ENCODE measurements at places on chromosomes 7 and 10.

DNA sequence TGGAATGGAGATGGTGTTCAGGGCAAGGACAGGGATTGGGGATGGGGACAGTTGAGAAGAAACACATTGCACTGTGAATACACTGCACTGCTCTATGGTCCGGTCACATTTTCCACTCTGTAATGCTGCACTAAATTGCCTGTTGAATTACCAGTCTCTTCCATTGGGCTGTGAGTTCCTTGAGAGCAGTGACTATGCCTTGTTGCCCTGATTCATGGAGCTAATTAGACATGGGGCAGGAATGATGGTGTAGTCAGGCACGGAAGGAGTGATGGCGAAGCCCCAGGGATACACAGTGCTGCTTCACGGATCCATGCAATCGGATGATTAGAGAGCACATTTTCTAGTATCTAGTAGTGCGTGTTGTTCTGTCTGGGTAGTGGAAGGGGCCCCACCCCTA, 25.4 kb upstream of the GPAM start:
- no peak for DNase-seq

GRCh38 chr7:143407287-143408251, 1.1 kb downstream of the EPHA1 start:
- DNase-seq: no peak

DNA sequence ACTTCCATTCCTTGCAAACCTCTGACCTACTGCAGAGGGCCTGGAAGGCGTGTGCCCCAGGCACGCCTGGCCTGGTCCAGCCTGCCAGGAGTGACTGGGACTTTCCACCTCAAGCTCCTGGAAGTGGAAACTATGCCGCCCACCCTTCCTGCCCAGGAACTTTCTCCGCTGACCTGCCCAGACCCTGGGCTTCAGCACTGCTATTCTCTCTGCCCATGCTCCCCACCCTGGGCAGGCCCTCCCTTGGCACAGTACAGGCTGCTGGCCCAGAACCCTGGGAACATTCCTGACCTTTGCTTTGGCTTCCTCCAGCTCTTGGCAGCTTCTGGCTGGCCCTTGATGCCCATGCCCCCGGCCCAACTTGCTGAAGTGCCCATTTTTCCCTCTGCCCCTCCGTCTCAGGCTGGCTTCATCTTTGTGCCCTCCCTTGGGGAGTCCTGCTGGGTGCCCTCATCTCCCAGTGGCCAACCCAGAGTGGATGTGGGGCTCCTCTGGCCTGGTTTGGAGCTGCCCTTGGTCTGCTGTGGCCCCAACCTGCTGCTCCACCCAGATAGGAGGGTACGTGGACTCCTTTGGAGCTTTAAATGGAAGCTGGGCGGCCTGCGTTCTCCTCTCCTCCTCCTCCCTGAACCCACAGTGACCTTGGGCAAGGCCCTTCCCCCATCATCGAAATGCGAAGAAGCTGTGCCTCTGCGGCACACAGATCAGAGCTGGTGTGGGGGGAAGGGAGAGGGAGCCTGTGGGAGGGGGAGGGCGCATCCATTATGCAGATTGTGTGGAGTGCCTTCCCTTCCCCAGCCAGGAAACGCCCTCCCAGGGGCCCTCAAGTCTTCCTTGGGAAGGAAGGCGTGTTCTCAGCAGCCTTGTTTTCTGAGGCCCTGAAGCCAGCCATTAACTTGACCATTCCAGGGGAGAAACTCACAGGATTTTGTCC, 3.4 kb downstream of the MMRN2 start:
- DNase-seq: no peak

- DNase-seq: no peak
Observed at GRCh38 chr7:96349572-96349971, 27.7 kb upstream of the SLC25A13 start.

DNA sequence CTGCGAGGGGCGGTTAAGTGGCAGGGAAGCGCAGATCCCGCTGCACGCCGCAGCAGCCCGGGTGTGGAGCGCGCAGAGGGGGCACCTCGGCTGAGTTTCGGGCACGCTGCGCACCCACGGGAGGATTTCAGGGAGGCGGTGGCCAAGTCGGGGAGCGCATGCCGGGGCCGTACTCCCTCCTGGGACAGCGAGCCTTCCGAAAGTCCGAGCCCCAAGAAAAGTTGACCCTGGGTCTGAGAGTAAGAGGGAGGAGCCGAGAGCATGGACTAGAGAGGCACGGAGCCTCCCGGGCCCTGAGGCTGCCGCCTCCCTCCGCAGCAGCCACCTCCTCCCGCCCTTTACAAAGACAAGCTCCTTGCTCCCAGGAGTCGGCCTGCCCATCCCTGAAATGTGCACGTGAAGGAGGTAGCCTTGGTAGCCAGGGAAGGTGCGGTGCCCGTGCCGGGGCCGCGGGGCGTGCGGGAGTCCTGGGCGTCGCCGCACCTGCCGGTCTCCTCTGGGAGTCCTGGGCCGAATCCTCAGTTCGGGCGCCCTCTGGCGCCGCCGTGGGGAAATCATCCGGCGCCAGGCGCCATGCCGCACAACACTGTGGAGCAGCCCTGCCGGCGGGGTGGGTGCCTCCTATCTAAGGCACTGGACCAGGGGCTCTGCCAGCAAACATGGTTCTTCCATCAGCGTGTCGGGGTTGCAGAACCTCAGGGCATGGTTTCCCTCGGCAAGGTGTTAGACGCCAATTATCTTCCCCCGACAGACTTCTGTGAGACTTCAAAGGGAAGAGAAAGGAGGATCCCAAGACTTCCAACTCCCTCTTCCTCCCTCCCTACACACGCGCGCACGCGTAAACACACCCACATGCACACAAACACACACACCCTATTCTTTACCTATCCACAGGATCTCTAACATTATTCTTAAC, 104.0 kb downstream of the TRIL start:
- peak; percentile 60 for DNase-seq

GRCh38 chr7:94997547-94997946, 90.2 kb downstream of the PPP1R9A start:
- DNase-seq: no peak

Data from COR-L47 (cell line).